ENCODE measurements at places on chromosomes 11 and 22.
A peak's percentile ranks its signal among the peaks of the same experiment; 100 is the strongest.

DNA sequence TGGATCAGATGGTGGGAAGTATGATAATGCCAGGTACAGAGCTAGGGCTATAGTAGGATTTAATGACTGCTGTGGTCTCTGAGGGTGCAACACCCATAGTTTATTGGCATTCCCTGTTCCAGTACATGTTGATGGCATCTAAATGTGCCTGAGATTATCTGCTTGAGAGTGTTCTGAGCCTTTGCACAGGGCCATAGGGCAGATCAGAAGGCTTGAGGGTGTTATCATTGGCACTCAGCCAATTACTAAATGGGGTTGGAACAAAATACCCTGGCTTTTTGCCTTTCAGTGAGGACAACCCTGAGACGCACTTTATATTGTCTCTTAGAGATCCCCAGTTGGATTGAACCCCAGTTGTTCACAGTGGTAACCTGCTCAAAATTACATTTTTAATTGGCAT lies 6.7 kb downstream of the SLC5A12 start:
- no peak for DNase-seq

DNA sequence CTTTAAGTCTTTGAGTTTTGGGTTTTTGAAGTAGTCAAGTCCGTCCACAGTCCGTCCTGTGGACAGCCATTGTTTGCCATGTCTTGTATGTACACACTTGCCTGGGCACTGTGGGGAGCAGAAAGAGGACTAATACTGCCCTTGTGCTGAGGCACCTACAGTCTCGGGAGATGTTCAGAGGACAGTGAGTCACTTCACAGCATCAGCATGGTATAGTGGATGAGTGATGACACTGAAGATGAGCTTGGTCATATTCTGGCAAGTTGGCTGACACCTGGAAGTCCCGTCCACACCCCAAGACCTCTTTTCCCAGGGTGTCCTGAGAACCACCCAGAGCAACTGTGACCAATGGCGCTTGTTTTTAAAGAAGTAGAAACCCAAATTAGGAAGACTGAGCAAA lies 29.2 kb downstream of the NF2 start:
- DNase-seq: no peak

DNA sequence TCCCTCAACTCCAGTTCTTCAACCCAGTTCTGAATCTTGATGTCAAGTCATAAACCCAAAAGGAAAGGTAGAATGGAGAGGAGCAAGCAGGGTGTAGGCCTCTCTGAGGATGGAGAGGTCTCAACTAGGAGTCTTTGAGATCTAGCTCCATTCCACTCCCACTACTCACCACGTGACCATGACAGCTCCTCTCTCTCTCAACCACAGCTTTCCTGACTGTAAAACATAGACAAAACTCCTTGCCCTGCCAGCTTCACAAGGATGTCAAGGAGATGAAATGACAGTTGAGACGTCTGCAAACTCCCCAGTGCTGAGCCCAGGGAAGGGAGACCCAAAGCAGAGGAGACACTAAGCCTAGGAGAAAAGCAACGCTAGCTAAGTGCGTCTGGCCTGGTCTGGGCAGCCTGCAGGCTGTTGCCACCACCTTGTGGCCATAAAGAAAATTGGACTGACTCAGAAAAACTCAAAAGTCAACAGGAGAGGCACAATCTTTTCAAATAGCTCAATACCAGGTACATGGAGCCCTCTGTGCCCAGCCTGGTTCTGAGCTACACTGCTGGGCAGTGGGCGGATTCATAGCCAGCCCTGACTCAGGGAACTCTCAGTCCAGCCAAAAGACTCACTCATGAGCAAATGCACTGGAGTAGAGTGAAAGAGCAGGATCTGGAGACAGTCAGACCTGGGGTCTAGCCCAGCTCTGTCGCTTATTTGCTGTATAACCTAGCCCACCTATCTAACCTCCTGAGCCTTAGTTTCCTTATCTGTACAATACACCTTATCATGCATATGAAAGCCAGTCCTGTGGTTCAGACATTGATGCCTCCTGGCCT lies 3.4 kb downstream of the CLPB start:
- no peak for DNase-seq

- DNase-seq: no peak
Observed at GRCh38 chr11:99422581-99423427, 402.1 kb downstream of the CNTN5 start.

GRCh38 chr22:49720279-49720959 lies 107.3 kb downstream of the BRD1 start:
- DNase-seq: no peak

DNA sequence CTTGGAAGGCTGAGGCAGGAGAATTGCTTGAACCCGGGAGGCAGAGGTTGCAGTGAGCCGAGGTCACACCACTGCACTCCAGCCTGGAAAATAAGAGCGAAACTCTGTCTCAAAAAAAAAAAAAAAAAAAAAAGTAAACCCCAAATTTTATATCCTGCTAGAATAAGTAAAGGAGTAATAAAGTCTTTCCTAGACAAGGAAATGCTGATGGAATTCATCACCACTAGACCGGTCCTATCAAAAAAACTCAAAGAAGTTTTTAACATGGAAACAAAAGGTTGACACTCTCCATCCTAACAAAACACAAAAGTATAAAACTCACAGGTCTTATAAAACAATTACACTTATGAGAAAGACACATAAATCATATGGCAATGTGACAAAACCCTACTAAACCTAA lies 213.9 kb downstream of the SBF2 start:
- DNase-seq: no peak

DNA sequence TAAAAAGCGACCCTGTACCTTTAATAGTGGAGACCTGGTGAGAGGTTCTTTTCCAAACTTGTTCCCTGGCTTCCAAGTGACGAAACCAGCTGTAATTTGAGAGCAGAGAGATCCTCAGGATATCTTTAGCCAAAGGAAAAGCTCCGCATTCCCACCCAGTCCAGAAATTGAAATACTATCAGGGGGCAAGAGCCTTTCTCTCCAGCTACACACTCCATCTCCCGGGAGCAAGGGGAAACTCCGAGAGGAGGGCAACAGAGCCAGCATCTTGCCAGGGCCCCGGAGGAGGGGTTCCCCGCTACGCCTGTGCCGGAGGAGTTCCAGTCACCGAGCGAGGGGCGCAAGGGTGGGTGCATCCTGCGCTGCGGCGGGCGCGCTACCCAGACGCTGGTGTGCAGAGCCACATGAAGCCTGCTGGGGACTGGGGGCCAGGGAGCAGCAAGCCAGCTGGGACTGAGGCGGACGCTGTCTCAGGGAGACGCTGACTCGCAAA lies at the start of gene FIBIN:
FIBIN (plus strand) TSS at position 148 of the 493 bp plus-strand sequence. CDS start 415 bp downstream, outside the sequence.
- no peak for DNase-seq

GRCh38 chr11:133945087-133945974 lies 11.4 kb downstream of the IGSF9B start:
- peak; percentile 76 for DNase-seq

DNA sequence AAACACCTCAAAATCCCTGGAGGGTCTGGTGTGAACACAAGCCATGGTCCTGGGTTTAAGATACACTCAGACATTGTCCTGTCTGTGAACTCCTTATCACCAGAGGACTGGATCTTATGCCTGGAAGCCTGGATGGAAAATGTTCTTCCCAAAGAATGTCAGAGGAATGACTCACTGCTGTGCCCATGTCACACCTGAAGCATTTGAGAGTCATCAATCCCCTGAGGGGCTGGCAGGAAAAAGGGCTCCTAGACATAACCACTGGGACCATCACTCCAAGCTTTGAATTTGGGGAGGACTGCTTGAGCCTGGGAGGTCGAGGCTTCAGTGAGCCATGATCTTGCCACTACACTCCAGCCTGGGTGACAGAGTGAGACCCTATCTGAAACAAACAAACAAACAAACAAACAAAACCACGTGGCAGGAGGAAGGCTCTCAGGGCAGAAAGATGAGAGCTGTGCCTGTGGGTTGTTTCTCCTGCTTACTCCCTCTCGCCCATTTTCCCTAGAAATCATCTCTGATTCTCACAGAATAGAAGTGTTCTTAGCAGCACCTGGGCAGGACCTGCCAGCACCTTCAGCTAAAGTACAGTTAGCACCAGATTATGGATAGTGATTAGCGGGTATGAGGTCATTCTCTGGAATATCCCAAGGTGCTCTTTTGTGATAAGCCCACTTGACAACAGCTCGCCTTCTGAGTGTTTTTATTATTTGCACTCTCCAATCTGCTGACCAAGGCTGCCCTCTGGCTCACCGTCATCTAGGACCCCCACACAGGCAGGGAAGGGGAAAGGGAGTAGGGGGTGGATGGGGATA lies 11.9 kb upstream of the PRG2 start:
- no peak for DNase-seq

GRCh38 chr11:20355221-20356219 lies 8.0 kb upstream of the HTATIP2 start:
- no peak for DNase-seq

- DNase-seq: no peak
Observed at GRCh38 chr22:21047035-21047661, 1.4 kb downstream of the LRRC74B start.

Measured in stimulated activated CD8-positive, alpha-beta memory T cell treated with anti-CD3 and anti-CD28 coated beads, Interleukin-4, amount 100 ng/mL, for 4 hours (primary cell).